ENCODE measurements at places on chromosomes 6 and 20. TPM values are rescaled to one million over a fixed set of nuclear protein-coding genes. Genes with fewer than 3 reads are reported as not detected.

- no peak for DNase-seq
These were observed 45.2 kb downstream of the NUDT3 start for GRCh38 chr6:34347303-34347702.

TAF8 gene
- polyA plus RNA-seq = 26.1 TPM

GRCh38 chr20:11271920-11272594 lies 598.3 kb upstream of the JAG1 start:
- DNase-seq = no peak

SIRPB2 gene
- polyA plus RNA-seq = 1.8 TPM

- DNase-seq = no peak
These were observed 170.9 kb upstream of the STXBP5 start for GRCh38 chr6:147033267-147033666.

- no peak for DNase-seq
These were observed 2.9 kb downstream of the TAF4 start for GRCh38 chr20:62062661-62063314.

MCHR2 gene
- not detected for polyA plus RNA-seq

- no peak for DNase-seq
These were observed 27.6 kb upstream of the FAM83C start for GRCh38 chr20:35319871-35320197.

- DNase-seq = no peak
These were observed 175.0 kb downstream of the CARMIL1 start for GRCh38 chr6:25454136-25454535.

MATN4 gene
- 0.09 TPM for polyA plus RNA-seq

SNAI1 gene
- 7.7 TPM for polyA plus RNA-seq

DNA sequence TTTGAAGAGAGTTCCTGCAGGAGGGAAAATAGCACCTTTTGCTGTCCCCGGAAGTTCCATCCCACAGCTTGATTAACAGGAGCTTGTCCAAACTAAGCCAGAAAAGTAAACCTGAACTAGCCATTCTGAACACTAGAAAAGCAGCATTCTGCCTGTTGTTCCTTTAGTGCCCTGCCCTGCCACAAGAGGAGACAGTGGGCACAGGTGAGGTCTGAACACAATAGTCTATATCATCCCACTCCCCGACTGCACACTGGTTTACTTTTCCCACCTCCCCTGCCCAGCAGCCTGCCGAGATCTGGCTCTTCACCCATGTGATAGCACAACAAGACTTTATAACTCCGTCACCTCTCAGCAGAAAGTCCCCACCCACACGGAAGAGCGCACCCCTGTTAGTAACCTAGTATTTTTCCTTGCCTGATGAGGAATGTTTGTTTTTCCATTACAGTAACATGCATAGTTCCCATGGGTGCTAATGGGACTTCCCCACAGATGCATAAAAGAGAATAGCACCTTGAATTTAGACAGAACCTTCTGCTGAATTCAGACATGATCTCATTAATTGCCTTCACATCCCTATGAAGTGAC lies 59.7 kb downstream of the TFAP2A start:
- DNase-seq = no peak

COL11A2 gene
- 10.8 TPM for polyA plus RNA-seq

DNA sequence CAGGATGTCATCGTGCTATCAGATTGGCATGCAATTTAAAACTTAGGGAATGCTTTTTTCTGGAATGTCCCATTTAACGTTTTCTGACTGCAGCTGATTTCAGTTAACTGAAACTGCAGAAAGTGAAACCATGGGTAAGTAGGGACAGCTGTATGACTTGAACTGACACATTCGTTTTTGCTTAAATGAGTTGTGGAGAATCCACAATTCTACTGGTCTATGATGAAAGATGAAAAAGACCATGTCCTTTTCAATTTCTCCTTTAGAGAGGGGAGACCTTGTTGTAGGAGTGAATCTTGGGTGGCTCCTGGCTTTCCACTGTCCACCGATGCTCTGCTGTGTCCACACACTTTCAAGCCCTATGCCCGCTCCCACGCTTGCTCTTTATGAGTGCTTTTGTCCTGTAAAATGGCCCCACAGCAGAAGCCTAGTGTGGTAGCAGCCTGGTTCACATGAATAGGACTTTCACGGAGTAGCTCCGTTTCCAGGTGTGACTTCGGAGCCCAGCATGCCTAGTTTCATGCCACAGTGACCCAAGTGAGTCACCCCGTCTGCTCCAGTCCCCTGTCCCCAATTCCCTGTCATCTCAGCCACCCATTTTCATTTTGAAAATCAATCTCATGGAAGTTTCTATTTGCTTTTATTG lies 21.9 kb downstream of the DYNLT1 start:
- no peak for DNase-seq

DNA sequence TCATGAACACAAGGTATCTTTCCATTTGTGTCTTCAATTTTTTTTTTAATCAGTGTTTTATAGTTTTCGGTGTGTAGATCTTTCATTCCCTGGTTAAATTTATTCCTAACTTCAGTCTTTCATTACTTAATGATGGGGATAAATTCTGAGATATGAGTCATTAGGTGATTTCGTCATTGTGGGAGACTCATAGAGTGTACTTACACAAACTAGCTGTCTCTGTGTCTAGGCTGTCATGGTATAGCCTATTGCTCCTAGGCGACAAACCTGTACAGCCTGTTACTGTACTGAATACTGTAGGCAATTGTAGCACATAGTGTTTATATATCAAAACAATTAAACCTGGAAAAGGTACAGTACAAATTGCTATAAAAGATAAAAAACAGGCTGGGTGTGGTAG lies 42.1 kb downstream of the SMAP1 start:
- DNase-seq = no peak

All from right lung (tissue), 10 donors.